ENCODE measurements at places on chromosomes 13 and 19.

- DNase-seq = no peak
Observed at GRCh38 chr13:112870737-112871287, 98.2 kb upstream of the MCF2L start.

DNA sequence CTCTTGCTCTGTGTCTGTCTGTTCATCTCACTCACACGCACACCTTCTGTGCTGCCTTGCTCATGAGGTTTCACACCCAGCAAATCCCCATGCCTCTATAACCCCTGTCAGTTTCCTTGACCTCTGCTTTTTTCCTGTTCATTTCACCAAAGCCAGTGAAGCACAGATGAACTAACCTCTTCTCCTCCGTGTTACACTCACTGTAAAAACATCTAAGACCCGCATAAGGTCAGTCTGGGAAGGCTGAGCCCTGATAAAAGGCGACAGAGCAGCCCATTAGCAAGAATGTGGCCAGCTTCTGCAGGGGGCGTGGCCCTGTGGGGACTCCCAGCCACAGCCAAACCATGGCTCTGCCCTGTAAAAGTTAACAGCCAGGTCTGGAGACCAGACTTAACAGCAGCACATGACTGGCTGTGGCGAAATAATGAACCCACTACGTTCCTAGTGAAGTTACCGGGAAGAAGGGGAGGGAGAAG is 42.8 kb upstream of the NPAS1 start:
- no peak for DNase-seq

- DNase-seq = no peak
Observed at GRCh38 chr13:54110597-54110996, 1082.0 kb downstream of the OLFM4 start.

DNA sequence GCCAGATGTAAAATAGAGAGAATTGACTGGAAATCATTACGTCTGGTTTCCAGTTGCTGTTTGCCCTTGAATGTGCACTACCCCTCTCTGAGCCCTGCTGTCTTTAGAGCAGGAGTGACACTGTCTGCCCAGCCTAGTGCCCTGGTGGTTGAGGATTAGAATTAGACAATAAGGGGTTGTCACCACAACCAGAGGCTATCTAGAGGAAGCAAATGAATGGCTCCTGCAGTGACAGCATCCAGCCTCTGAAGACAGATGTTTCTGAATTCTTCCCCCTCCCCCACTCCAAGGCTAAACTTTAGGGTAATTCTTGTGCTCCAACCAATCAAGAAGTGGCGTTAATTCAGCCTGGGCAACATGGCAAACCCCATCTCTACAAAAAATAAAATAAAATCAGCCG is 2.0 kb downstream of the RAB8A start:
- DNase-seq = no peak

DNA sequence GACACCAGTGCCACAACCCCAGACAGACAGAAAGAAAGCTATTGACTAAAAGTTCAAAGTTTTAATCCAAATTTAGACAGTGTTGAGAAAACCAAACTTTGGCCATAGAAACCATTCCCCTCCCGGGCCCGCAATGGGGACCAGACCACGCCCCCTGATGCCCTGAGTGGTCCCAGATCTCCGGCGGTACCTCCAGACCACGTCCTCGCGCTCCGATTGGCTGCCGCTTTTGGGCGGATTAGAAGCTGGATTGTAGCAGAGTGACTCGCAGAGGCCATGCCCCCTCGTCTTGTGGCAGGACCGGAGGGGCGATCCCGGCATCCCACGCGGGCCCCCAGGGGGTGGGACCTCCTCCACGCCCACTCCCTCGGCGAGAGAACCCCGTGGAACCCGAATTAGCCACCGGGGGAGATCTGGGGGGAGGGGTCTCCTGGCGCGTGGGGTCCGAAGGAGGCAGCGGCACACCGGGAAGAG is 797 bp upstream of the HSD17B14 start:
- peak; percentile 83 for DNase-seq

DNA sequence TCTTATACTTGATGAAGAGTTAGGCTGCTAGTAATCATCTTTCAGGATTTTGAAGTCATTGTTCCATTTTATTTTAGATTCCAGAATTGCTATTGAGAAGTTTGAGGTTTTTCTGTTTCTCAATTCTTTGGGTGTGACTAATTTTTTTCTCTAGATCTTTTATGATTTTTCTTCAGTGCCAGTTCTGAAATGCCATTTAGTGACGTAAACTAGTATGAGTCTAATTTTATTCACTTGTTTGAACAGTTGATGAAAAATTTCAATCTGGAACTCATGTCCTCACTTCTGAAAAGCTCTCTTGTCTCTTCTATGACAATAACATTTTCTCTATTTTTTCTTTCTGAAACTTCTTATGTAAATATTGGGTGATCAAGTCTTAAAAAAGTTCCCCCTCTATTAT is 188.5 kb upstream of the HTR2A start:
- no peak for DNase-seq

DNA sequence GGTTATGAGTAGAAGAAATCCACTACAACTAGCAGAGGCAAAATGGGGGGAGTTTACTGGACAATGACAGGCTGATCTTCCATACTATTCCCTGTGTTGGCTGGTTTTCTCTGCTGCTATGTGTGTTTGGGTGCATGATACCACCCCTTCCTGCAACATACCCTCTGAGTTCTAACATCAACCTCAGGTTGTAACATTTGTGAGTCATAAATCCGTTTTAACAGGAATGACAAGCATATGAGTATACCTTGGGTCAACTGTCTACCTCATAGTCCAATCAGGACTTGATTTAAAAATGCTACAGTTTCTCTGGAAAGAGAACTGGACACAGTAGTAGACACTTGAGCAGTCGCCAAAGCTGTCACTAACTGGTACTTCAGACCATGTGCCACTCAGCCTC is 422.9 kb downstream of the KCTD12 start:
- DNase-seq = no peak

- peak; percentile 64 for DNase-seq
Observed at GRCh38 chr13:20475927-20476691, 49.5 kb downstream of the CRYL1 start.

DNA sequence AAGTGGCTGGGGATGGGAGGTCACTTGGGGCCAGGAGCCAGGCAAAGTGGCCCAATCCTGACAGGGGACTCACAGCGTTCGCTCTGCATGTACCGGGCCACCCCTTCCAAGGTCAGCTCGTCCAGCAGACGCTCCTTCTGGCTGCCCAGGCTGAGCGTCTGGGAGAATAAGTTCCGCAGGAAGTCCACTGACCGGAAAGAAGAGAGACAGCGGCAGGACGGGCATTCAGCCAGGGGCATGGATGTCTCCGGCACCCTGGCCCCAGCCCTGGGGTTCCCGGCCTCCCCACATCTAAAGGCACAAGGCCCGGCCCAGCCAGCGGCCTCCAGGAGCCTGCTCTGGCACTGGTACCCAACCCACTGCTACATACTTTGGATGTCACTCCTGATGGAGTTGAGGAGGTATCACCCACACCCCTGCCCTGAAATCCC is 6.1 kb downstream of the SIRT2 start:
- DNase-seq = no peak

Measured in stimulated activated CD4-positive, alpha-beta T cell treated with anti-CD3 and anti-CD28 coated beads, Interleukin-4, amount 100 ng/mL, for 24 hours (primary cell).